HT-29 (cell line): ENCODE measurements at places on chromosomes 5 and 9. TPM values are rescaled to one million over a fixed set of nuclear protein-coding genes. Genes with fewer than 3 reads are reported as not detected.

BHMT gene
- not detected in 2 replicates for total RNA-seq

MLANA gene
- total RNA-seq: not detected in 2 replicates

ARHGAP26 gene
- 13.0 and 19.6 TPM in 2 replicates for total RNA-seq

SH3GL2 gene
- 0.15 and 0.37 TPM in 2 replicates for total RNA-seq

IL9 gene
- total RNA-seq: not detected in 2 replicates

ADAMTS2 gene
- total RNA-seq: not detected in 2 replicates

TAF11L14 gene
- total RNA-seq: not detected in 2 replicates

MYORG gene
- total RNA-seq: 26.5 and 29.5 TPM in 2 replicates

ST8SIA4 gene
- total RNA-seq: not detected in 2 replicates

TXNDC8 gene
- total RNA-seq: not detected in 2 replicates

FAM200C gene
- total RNA-seq: 0.91 and 1.2 TPM in 2 replicates

SMIM33 gene
- total RNA-seq: 0.05 TPM in 1 of 2 replicates, not detected in the other

AHRR gene
- 3.0 and 5.4 TPM in 2 replicates for total RNA-seq

GRCh38 chr5:71457106-71457505 lies 1.7 kb downstream of the BDP1 start:
- no peak for DNase-seq

DNA sequence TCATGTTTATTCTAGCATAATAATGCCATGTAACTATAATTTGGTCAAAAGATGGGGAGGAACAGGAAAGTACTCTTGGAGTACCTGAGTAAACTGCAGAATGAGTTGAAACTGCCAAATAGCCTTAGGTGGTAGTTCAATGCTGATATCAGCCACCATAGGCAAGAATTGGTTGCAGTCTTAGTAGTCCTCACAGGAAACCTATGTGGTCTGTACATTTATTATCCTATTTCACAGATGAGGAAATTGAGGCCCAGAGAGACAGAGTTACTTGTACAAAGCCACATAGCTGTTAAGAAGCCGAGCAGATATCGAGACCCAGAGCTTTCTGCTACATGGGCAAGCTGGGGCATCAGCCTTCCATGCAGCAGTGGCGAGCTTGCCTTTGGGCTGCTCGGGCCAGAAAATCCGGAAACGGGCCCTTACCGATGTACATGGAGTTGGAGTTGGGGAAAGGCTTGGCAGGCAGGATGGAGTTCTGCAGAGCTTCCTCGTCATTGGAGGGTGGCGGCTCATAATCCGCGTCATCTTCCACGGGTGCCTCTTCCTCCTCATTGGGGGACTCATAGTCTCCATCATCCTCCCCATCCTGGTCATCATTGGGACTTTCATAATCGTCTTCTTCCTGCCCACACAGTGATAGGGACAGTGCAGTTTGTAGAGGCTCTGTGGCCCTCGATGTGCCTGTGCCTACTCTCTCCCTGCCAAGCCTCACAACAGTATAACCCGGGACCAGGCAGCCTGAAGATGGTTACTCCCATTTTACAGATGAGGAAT lies 27.1 kb downstream of the LCP2 start:
- DNase-seq: no peak

GRCh38 chr5:54671111-54671531 lies 153.6 kb downstream of the SNX18 start:
- no peak for DNase-seq

DNA sequence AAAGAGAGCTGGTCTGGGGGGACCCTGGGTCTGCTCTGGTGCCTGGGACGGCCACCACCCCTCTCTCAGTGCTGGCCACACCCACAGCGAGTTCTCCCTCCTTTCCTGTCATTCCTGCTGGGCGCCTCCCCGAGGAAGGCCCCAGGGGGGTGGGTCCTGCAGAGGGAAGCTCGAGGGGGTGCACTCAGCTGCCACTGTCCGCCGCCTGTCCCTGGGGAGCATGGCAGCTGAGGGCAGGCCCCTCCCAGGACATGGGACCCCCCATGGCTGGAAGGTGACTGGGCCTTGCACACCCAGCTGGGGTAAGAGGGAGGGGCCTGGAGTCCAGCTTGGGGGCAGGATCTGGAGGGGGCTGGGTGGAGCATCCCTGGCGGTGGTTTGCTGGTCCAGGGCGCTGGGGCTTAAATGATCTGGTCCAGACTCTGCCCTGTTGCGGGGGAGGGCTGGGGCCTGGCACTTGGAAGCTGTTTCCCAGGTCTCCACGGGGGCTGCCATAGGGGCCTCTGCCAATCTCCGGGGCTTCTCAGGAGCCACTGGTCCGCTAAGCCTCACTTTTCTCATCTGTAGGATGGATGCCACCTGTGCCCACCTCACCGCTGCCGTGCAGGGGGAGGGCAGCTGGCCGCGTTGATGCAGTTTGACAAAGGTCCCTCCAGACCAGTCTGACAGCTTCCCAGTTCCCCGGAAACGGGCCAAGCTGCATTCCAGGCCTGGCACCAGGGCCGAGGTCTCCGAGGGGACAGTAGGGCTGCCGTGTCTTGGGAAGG lies 6.0 kb upstream of the SLC2A6 start:
- peak; percentile 74 for DNase-seq

- DNase-seq: no peak
Observed at GRCh38 chr5:137975208-137975607, 57.7 kb downstream of the FAM13B start.

DNA sequence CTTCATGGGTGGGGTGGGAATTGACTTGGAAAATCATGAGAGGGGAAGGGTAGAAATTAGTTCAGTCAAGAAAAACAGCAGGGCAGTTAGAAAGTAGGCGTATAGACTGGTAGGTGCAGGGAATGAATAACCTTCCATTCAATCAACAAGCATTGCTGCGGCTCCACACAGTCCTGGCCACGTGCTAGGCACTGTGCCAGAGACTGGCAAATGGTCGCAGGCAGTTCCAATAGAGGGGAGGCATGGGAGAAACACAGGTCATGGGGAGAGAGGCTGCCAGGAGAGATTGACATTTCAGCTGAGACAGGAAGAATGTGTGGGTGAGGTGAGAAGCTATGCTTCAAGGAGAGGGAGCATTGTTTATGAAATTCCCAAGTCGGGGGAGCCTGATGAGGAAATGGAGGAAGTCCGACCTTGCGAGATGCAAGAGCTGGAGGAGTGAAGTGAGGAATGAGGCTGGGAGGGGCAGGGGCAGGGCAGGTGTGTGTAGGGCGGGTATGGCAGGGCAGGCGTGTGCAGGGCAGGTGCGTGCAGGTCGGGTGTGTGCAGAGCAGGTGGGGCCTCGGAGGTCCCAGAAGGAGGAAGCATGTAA lies 54.4 kb upstream of the PPARGC1B start:
- peak; percentile 66 for DNase-seq

DNA sequence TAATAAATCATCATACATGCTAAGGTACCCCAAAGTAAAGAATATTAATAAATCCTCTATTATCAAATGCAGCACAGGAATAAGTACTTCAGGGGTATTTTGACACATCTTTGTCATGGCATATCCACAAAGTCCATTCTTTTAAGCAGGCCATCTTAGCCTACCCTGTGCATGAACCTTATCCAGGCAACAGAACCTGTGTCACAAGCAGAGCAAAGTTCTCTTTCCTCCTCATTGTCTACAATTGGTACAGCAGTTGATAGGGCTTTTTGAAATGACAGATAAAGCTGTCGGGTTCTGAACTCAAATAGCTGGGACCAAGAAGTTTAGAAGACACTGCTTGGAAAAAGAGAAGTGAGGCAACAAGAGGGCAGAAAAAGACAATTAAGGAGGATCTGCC lies 30.8 kb upstream of the PURA start:
- no peak for DNase-seq

- DNase-seq: no peak
Observed at GRCh38 chr5:165143741-165144140, 1638.3 kb downstream of the MAT2B start.

GRCh38 chr9:98341157-98342097 lies 86.0 kb upstream of the TBC1D2 start:
- no peak for DNase-seq

GRCh38 chr5:32439086-32439642 lies 5.4 kb downstream of the ZFR start:
- DNase-seq: peak; percentile 46

- no peak for DNase-seq
Observed at GRCh38 chr5:7597059-7597642, 201.2 kb downstream of the ADCY2 start.

- DNase-seq: no peak
Observed at GRCh38 chr5:147336876-147337275, 102.0 kb downstream of the STK32A start.

DNA sequence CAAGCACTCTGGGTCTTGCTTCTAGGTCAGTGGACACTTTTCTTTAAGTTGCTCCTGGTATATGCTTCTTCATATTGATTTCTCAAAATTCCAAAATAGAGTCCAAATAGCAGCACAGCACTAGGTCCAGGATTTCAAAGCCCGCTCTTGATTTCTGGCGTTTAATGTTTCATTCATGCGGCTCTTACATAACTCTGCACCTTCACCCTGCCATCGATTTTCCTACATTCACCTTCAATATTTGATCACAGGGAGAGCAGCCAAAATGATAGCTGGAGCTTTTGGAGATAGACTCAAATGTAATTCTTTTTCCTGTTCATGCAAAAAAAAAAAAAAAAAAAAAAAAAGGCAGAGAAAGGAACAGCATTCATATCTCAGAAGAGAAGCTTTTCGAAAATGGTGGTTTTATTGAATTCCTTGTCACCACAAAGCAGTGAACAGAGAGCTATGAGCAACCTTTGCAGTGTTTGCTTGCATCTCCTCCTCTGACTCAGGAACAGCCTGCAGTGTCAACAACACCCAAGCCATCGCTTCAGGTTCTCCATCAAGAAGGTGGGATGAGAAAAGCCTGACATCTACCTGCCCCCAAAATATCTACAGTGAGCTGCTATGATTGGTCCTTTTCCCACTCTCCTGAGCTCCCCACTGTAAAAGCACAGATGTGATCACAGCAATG lies 97.8 kb downstream of the MED10 start:
- DNase-seq: no peak

- DNase-seq: no peak
Observed at GRCh38 chr5:110251366-110251765, 475.1 kb downstream of the TMEM232 start.

DNA sequence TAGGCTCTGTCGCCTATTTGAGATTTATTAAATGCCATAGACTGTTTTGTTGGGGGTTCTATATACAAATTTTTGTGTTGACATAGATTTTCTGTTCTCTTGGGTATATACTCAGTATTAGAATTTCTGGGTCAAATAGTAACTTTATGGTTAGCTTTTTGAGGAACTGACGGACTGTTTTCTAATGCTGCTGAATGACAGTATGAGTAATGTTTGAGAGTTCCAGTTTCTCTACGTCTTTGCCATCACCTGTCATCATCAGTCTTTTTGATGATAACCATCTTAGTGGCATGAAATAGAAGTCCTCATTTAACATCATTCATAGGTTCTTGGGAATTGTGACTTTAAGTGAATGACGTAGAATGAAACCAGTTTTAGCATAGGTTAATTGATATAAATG lies 60.1 kb downstream of the CCDC171 start:
- no peak for DNase-seq

DNA sequence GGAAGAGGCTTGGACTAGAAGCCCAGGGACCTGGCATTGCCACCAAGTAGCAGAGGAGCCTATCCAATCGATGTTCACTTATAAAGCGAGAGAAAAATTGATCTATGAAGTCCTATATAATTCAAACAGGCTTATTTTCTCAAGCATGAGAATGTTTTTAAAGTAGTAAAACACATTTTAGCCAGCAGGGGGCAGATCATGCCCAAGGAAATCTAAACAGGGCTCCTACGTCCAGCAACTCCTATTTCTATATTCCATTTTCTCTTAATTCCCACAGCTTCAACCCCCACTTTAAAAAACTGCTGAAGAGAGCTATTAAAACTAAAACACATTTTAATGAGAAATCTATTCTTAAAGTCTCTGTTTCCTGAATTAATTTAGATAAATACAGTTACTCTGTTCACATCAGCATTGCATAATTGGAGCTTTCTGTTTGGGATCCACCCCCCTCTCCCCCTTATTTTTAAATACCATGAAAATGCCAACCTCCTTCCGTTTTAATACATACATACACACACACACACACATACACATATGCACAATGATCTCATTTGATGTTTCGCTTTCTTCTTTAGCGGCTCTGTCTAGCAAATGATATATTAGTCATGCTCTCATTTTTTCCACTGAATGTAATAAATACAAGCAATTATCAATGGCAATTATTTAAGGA lies 144.9 kb downstream of the MYO10 start:
- peak; percentile 87 for DNase-seq

DNA sequence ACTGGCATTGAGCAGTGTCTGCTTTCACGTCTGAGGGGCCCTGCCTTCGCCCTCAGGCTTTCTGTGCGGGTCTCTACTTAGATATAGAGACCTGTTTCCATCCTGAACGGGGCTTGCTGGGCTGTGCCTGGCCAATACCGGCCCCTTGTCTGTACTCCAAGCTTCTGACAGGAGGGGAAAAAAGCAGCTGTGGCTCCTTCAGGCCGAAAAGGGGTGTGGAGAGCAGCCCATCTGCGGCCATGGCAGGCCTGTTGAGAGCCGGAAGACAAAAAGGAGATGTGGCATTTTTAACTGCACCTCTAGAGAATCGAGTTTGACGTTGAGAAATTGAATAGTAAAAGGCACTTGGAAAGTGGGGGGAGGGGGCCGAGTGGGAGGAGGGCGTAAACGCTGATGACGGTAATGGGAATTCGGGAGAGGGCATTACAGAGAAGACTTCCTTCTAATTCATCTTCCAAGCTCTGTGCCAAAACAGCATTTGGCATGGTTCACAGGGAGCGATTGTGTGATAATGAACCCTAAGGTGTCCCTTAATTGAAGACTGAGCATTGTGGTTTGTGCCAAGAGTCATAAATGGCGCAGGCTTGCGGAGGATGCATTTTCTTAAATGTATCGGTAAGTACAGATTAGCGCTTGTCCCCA lies 25.1 kb upstream of the PRDM12 start:
- no peak for DNase-seq

DNA sequence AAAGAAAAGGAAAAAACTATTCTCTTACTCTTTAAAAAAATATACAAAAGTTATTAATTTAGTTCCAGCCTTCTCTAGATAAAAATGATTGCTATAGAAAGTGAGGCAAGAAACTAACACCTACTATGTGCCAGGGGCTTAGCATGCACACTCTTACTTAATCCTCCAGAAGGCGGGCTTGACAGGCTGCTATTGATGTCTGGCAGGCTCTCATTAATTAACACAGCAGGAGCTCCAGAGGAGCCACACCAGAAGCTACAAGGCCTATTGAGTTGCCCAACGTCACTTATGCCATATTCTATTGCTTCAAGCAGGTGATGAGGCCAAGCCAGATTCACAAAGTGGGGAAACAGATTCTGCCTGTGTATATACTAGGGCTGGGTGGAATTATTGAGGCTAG lies 54.6 kb upstream of the CLINT1 start:
- DNase-seq: no peak

DNA sequence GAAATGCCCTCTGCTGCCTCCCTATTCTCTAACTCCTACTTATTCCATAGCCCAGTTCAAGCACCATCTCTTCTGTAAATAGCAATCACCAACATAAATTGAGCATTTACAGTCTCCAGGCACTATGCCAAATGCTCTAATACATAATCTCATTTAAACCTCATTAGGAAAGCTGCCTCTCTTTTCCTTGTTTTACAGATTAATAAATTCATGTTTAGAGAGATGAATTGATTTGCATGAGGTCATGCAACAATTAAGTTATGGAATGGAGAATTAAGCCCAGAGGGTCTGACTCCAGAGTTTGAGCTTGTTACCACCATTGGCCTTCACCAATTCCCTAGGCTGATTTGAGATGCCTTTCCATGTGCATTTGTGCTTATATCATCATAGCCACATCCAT lies 23.4 kb upstream of the RFX3 start:
- no peak for DNase-seq

- no peak for DNase-seq
Observed at GRCh38 chr5:119328753-119329602, 26.8 kb upstream of the TNFAIP8 start.

GRCh38 chr5:16540421-16540820 lies 74.8 kb upstream of the ZNF622 start:
- no peak for DNase-seq
